ENCODE measurements at places on chromosomes 6 and 20. TPM values are rescaled to one million over a fixed set of nuclear protein-coding genes. Genes with fewer than 3 reads are reported as not detected.

The PSORS1C1 gene
- total RNA-seq, result not detected

The TRIM40 gene
- total RNA-seq, result not detected

The CST4 gene
- total RNA-seq, result not detected

The NOX3 gene
- not detected for total RNA-seq

The RAET1L gene
- total RNA-seq, result 0.62 TPM

The KIF25 gene
- not detected for total RNA-seq

The SLC17A2 gene
- total RNA-seq, result not detected

The CLIC5 gene
- 0.47 TPM for total RNA-seq

The BNIP5 gene
- not detected for total RNA-seq

The EPHA7 gene
- 102 TPM for total RNA-seq

The ABT1 gene
- 10.9 TPM for total RNA-seq

The GLP1R gene
- total RNA-seq, result not detected

The FAM120B gene
- 62.4 TPM for total RNA-seq

The DEF6 gene
- 0.47 TPM for total RNA-seq

The DEFB119 gene
- total RNA-seq, result not detected

The HELZ2 gene
- total RNA-seq, result 7.2 TPM

The OR2J3 gene
- not detected for total RNA-seq

The PHACTR2 gene
- 20.6 TPM for total RNA-seq

The CCDC170 gene
- 0.47 TPM for total RNA-seq

The OR2H1 gene
- not detected for total RNA-seq

The SLC12A5 gene
- 19.2 TPM for total RNA-seq

The GPX5 gene
- not detected for total RNA-seq

The BPIFB4 gene
- not detected for total RNA-seq

The ZNF292 gene
- total RNA-seq, result 177 TPM

The PRL gene
- not detected for total RNA-seq

The TPBG gene
- total RNA-seq, result 2.2 TPM

The PRDM13 gene
- total RNA-seq, result not detected

The NRSN1 gene
- total RNA-seq, result 27.9 TPM

The HCRTR2 gene
- total RNA-seq, result 14.3 TPM

The ZSCAN16 gene
- 14.7 TPM for total RNA-seq

Measured in occipital lobe (tissue), 3 donors.